Mesothelial cell of epicardium (in vitro differentiated cells): ENCODE measurements at places on chromosomes 4 and X.

- DNase-seq = no peak
- H3K27me3 ChIP-seq = no peaks in the 10 kb centered on the region
- peaks cover 5% of the 10 kb centered on the region for H3K36me3 ChIP-seq
These were observed 32.9 kb downstream of the UGDH start for GRCh38 chr4:39494354-39494753.

DNA sequence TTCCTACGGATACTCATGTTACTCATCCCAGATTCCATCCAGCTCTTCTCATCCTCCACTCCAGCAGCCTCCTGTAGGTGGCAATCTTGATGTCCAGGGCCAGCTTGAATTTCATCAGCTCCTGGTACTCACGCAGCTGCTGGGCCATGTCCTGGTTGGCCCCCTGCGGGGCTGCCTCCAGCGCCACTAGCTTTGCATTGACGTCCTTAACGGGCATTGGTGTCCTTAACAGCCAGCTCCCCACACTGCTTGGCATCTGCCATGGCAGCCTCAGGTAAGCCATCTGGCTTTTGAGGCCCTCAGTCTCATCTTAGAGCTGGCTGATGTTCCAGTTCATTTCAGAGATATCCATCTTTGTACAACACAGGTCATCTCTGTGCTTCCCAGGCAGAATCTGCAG, 223.7 kb downstream of the FGF13 start:
- no peaks in the 10 kb centered on the region for H3K27me3 ChIP-seq
- H3K27ac ChIP-seq = no peak overlapping the region
- H3K4me1 ChIP-seq = peaks cover 2% of the 10 kb centered on the region
- no peak for DNase-seq

DNA sequence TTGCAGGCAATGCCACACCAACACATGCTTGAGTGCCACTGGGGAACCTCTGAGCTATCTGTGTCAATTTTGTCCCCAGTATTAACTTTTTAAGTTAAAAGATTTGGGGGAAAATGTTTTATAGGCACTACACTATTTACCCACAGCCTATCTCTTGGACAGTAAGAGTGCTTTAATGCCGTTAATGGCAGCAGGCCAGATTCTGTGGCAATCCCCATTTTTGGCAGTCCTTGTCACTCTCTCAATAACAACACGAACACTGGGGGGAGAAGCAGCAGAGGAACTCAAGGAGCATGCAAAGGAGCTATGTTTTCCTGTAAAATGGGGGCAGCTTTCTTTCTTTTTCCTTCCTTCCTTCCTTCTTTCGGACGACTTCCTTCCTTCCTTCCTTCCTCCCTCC, 168.6 kb downstream of the NSUN7 start:
- H3K4me3 ChIP-seq = no peak overlapping the region
- peaks cover 12% of the 10 kb centered on the region for H3K36me3 ChIP-seq
- no peak for DNase-seq
- peaks cover 32% of the 10 kb centered on the region for H3K4me1 ChIP-seq

DNA sequence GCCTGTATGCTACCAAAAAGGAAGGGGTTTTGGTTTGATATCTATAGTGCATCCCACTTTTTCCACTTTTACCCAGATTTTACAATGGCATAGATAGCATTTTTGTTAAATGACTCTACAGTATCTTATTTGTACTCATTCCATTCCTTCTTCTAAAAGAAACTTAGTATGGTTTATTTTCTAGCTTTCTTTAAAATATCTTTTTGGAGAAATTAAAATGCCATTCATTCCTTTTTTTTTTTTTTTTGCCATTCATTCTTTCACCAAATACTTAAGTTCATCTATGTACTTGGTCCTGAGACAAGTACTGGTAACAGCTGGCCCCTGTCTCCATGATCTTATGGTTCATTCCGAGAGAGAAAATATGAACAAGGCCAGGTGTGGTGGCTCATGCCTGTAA, 49.1 kb downstream of the MID1 start:
- H3K4me3 ChIP-seq = no peak overlapping the region
- no peak overlapping the region for H3K27ac ChIP-seq
- peaks cover 18% of the 10 kb centered on the region for H3K36me3 ChIP-seq
- no peak for DNase-seq
- peaks cover 35% of the 10 kb centered on the region for H3K4me1 ChIP-seq

DNA sequence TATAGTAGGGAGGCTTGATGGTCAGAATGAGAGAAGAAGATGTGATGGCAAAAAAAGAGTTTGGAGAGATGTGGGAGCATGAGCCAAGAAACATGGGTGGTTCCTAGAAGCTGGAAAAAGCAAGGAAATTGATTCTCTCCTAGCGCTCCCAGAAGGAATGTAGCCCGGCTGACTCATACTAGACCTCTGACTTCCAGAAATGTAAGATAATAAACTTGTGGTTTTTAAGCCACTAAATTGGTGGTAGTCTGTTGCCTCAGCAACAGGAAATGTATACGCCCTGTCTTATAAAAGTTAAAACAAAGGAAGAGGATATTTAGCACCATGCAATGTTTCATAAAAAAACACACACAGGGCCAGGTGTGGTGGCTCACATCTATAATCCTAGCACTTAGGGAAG, 182.7 kb upstream of the PCDH7 start:
- no peak overlapping the region for H3K4me3 ChIP-seq
- H3K27me3 ChIP-seq = no peaks in the 10 kb centered on the region
- H3K4me1 ChIP-seq = peaks cover 5% of the 10 kb centered on the region
- no peaks in the 10 kb centered on the region for H3K36me3 ChIP-seq
- H3K27ac ChIP-seq = peak overlapping the region; percentile 1
- no peak for DNase-seq
